ENCODE measurements at places on chromosomes 2 and 18.

DNA sequence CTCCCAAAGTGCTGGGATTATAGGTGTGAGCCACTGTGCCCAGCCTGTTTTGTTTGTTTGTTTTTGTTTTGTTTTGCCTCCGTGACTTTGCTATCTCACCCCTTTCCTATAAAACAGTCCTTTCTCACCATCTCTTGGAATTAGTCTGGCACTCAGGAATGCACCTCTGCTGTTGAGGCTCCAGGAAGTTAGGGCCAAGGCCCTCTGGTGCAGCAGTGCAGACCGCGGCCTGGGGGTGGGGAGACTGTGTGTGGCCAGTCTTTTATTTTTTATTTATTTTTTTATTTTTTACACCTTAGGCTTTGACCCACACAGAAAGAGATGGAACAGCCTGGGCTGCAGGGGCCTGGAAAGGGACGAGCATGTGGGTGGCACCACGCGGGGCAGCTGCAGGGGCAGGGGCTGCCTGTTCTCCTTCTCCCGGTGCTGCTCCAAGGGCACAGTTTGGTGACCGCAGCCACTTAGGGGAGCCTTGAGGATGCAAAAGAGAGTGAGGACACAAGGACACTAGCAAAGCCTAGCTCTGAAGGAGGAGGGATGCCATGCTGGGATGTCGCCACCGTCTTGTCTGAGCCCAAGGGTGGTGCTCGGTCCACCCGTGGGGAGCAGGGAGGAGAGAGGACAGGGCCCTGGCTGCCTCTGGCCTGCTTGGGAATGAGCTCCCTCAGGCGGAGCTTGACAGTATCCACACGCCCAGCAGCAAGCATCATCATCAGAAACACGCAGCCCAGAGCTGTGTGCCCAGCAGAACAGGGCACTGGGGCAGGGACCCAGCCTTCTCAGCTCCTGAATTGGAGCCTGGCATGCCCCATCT lies 19.4 kb upstream of the ALPI start:
- no peak for DNase-seq

DNA sequence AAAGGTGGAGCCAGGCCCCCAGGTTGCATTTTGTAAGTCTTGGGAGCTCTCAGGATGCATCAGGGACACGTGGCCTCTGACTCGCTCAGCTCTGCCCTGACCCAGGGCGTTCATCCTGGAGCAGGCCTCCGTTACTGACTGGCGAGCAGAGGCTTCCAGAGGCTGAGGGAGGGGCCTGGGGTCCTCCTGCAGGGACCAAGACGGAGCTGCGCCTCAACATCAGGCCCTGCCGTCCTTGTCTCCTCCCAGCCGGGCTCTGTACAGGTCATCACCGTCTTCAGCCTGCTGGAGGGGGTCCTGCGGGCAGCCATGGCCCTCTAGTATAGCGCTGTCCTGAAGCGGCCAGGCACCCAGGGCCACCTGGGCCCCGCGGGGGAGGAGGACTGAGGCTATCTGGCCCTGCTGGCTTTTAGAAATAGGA lies 10.2 kb upstream of the ALPP start:
- no peak for DNase-seq

GRCh38 chr2:135037831-135038230 lies 9.4 kb downstream of the MAP3K19 start:
- no peak for DNase-seq

GRCh38 chr2:121218386-121218938 lies 66.5 kb downstream of the TFCP2L1 start:
- DNase-seq, result no peak

DNA sequence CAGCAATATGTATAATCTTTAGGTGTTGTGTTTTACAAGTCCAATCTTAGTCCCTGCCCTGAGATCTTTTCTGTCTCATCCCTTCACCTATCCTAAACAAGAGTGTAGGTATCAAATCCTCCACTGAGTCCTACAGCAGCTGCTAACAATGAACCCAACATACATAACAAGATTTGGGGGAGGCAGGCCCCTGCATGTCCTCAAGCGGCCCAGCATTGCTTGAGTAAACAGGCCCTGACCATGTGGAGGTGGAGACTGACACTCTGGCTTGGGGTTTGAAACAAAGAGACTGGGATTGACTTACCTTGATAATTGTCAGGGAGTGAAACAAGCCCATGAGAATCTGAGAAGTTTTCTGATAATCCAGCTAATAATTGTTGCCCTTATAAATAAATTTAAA lies 213.4 kb downstream of the STK39 start:
- DNase-seq, result no peak

- DNase-seq, result no peak
Observed at GRCh38 chr18:30676053-30676480, 366.5 kb downstream of the DSC3 start.

DNA sequence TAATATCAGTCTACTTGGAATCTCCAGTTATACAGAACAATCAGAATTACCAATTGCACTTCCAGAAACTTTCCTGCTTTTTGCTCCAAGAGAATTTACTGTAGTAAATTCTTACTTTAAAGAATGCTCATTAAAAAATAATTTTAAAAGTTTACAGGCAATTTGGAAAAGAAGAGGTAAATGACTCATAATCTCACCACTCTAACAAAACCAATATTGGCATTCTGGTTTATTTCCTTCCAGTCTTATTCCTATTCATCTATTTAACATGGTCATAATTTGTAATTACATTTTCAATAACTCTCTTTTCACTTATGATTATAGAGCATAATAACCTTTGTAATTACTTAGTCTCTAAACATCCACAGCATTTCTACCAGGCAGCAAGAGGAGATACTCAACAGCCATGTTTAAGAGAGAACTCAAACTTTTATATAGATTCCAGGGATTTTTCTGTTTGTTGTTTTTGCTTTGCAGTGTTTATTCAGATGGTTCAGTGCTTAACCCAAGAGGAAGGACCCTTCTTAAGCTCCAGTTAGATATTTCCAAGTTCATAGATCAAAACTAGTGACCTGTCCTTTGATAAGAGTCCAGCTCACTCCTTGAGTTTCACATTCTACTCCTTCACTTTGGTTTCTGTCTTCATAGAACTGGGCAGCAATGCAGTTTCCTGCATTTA lies 464.7 kb downstream of the TXNL1 start:
- DNase-seq, result no peak

DNA sequence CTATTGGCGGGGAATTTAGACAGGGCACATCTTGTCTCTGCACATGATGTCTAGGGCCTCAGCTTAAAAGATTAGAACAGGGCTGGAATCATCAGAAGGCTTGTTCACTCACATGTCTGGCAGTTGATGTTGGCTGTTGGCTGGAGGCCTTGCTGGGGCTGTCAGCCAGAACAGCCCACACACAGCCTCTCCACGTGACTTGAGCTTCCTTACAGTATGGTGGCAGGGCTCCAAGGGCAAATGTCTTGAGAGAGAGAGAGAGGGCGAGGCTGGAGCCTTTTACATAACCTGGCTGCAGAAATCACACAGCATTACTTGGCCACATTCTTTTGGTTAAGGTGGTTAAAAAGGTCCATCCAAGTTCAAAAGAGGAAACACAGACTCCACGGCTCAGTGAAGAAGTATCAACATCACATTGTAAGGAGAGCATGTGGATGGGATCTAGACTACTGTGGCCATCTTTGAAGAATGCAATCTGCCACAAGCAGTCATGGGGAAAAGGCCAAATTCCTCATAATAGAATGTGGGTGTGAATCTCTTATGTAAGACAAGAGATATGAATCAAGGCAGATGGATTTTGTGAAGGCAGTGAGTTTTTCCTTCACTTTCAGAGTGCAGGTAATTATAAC lies 30.4 kb downstream of the SRSF7 start:
- no peak for DNase-seq

- DNase-seq, result no peak
Observed at GRCh38 chr2:158319269-158319668, 137.3 kb downstream of the CCDC148 start.

GRCh38 chr18:32769071-32769585 lies 3.7 kb downstream of the KLHL14 start:
- DNase-seq, result no peak

All from stimulated activated CD8-positive, alpha-beta memory T cell treated with anti-CD3 and anti-CD28 coated beads, Interleukin-4, amount 100 ng/mL, for 1 hour (primary cell).